Naive B cell (primary cell): ENCODE measurements at places on chromosomes 3 and 15. TPM values are rescaled to one million over a fixed set of nuclear protein-coding genes. Genes with fewer than 3 reads are reported as not detected.

GRCh38 chr3:195555110-195555509, 12.0 kb upstream of the PPP1R2 start:
- DNase-seq: no peak

HAUS2 gene
- 25.9 TPM for polyA plus RNA-seq

DNA sequence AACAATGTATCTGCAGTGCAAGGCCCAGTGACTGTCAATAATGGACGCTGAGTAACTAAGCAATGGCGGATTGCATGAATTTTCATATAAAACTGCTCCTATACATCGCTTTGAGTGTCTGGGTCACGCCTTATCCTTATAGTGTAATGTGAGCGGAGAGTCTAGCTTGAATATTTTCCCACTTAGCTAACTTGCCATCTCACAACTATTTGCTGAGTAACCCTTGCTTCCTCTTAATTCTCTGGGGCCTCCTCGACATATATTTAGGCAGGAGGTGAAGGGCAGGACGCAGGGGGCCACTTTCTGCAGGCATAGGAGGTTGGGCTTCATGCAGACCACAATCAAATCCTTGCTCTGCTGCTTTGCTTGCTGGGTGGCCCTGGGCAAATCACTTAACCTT, 24.0 kb downstream of the ST8SIA2 start:
- no peak for DNase-seq

GRCh38 chr3:171428321-171428787, 31.9 kb downstream of the TNIK start:
- no peak for DNase-seq

- DNase-seq: no peak
Observed at GRCh38 chr3:26713091-26713490, 90.5 kb downstream of the LRRC3B start.

DNA sequence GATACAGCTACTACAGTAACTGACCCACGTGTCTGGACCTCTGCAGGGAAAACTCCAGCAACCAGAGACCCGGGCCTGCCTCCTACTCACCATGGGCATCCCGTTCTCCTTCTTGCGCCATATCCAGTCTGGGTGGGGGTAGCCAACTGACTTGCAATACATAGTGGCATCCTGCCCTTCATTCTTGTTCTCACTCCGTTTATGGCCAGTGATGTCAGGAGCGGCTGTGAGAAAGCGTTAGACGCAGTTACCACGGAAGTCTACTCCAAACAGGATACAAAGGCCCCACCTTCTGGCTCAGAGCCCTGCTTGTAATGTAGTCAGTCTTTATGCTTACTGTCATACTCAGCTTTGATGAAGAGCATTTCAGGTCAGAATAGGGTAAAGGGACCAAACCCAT, 59.6 kb downstream of the NPTN start:
- DNase-seq: no peak

DNA sequence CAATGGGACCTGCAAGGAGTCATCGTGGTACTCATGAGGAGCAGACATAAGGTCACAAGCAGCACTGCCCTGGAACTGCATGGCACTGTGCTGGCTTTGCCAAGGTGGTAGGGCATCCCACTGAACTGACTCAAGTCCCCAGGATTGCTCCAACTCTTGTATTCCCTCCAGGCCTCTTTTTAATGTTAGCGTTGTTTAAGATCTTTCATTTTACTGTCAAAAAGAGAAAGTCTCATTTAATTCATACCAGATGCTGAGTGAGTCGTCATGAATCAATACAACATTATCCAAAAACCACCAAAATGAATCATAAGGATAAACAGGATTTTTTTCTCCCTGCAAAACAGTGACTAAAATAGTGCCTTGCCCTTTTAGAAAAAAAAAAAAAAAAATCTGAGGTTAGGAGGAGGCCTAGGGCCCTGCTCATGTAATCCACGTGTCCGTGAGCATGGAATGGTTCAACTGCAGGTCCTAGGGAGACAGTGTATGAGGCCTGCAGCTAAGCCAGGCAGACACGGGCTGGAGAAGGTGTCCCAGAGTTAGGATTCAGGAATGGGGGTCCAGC, 36.7 kb upstream of the BLM start:
- DNase-seq: no peak

AGTR1 gene
- polyA plus RNA-seq: not detected

ROBO2 gene
- polyA plus RNA-seq: not detected

- no peak for DNase-seq
Observed at GRCh38 chr3:172094621-172095557, 55.5 kb downstream of the FNDC3B start.

GRCh38 chr3:166734734-166735133, 645.4 kb downstream of the ZBBX start:
- DNase-seq: no peak

DNA sequence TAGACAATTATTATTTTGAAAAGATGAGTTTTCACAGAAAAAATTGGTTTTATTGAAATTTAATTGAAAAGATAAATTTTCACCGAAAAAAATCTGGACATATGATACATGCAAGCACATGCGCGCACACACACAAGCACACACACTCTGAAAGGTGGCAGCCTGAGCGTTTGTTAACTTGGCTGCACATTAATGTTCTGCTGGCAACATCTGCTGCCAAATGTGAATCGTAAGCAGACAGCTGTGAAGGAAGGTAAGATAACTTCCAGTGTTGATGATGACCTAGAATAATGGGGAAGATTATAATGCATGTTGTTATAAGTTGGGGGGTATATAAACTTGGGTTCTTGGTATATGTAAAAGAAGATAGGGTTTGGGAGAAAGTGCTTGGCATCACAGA, 18.4 kb upstream of the CMTM7 start:
- no peak for DNase-seq

GPR149 gene
- polyA plus RNA-seq: not detected

DNA sequence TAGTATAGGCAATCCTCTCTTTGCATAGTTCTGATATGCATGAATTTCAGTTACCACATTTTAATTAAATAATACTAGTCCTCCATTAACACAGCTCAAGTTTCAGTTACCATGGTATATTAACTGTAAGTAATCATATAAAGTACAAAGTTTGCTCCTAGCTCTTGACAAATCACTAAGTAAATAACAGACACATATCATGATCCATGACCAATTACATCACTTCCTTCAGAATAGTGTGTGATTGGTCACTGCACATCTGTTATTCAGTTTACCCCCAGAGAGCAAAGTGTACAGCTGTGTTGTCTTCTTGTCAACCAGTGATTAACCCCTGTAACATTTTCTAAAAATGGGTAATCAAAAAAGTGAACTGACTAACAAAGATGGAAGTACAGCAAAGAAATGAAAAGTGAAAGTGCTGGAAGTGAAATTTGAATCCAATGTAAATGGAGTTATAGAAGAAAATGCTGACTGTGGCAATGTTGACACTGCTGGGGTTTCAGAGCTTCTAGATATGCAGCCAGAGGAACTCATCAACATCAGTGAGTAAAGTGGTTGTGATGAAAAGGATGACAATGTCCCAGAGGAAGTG, 30.2 kb upstream of the LEKR1 start:
- no peak for DNase-seq

DNA sequence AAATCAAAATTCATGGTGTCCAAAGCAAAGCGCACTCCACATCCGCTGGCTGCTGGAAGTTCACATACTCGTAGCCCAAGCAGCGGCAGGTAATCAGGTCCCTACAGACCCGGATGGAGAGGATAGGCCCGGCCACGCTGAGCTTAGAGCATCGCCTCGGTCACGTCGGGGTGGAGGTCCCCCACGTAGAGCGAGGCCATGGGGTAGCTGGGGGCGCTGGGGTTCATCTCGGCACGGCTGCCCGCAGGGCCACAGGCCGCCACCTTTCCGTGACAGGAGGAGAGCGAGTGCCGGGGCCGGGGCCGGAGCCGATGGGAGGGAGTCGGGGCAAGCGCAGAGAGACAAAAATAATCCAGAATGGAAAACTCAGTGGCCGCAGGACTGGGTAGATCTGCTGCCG, 16.1 kb upstream of the STRIT1 start:
- no peak for DNase-seq

DNA sequence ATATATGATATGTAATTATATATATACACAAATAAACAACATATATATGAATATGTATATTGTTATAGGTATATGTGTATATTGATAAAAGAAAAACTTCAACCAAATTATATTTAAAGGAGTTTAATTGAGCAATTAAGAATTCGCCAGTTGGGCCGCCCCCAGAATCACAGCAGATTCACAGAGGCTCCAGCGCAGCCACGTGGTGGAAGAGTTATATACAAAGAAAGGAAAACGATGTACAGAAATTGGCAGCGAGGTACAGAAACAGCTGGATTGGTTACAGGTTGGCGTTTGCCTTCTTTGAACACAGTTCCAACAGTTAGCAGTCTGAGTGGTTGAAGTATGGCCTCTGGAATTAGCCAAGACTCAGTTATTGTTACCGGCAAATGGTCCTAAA, 137.3 kb upstream of the SLC24A5 start:
- no peak for DNase-seq

DNA sequence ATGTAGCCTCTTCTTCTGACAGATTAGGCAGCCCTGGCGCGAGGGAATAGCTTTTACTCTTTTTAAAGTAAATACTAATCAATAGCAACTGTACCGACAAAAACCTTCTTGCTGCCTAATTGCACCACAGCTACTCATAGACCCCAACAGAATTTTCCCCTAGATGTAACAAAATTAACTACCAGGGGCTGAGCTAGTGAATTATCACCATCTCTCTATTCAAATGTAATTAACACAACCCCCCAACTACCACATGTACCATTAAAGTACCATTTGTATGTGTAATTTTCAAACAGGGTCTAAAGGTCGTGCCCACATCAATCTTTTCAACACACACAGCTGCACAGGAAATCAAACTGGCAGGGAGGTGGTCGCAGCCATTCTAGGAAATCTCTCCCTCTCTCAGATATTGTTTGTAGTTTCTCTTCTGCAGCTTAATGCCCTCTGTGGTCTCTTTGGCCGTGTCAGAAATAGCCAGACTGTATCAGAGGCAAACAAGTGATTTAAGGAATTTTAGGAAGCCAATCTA, 322.9 kb downstream of the RORA start:
- DNase-seq: no peak

KY gene
- polyA plus RNA-seq: not detected

- no peak for DNase-seq
Observed at GRCh38 chr3:128050597-128050996, 1.6 kb upstream of the SEC61A1 start.

ABI3BP gene
- polyA plus RNA-seq: 0.09 TPM

- DNase-seq: no peak
Observed at GRCh38 chr3:126433496-126434263, 39.0 kb downstream of the CFAP100 start.
